ENCODE measurements at places on chromosomes 2 and 18.

DNA sequence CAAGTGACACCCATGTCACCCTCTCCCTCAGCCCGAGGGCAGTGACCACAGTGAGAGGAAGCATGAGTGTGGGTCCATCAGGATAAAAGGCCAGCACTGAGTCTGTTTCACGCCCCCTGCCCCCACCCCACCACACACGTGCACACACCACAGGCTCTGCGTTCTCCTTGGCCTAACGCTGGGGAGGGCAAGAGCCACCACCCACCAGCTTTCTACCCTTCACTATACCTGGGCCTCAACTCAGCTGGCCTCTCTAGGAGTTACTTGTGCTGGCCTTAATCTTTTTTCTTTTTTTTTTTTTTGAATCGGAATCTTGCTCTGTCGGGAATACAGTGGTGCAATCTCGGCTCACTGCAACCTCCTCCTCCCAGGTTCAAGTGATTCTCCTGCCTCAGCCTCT lies 140.5 kb downstream of the ZFP36L2 start:
- DNase-seq: no peak

GRCh38 chr2:94872088-94872618 lies 923 bp downstream of the TEKT4 start:
- no peak for DNase-seq

- no peak for DNase-seq
Measured at GRCh38 chr18:69974365-69974764, 26.7 kb upstream of the CD226 start.

DNA sequence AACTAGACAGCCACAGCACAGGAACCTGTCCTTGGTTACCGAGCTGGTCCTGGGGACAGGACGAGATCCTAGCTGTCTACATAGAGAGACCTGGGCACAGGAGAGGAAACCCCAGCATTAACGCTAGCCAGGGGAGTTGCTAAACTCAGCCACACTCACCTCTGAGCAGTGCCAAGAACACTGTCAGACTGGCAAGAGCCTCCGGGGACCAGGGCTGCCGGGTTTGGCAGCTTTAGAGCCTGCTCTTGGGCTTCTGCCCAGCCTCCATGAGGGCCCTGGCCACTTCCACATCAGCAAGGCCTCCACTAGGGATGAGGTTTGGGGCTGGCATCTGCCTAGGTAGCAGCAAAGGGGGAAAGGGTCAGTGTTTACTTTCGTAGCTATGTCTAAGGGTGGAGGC lies 6.7 kb downstream of the TMBIM1 start:
- DNase-seq: no peak

All from muscle of back (tissue), 13 donors.